ENCODE measurements at places on chromosomes 12 and 14. TPM values are rescaled to one million over a fixed set of nuclear protein-coding genes. Genes with fewer than 3 reads are reported as not detected.

- peak; percentile 51 for DNase-seq
Observed at GRCh38 chr14:51849097-51849496, 11.3 kb upstream of the GNG2 start.

DNA sequence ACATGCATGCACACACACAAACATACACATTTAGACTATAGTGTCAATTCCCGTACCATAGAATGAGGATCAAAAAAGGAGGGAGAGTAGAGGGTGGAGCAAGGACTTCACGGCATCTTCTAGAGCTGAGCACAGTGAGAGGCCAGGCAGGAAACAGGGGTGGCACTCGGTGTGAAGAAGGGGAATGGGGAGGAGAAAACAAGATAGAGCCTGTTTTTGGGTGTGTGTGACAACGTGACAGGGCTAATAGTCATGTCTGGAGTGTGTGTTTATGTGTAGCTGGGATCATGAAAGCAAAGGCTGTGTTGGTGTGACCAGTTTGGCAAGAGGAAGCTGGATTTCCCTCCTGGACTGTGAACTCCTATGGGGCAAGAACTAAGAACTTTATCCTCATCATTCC is 9.9 kb upstream of the ACVR1B start:
- no peak for DNase-seq

DNA sequence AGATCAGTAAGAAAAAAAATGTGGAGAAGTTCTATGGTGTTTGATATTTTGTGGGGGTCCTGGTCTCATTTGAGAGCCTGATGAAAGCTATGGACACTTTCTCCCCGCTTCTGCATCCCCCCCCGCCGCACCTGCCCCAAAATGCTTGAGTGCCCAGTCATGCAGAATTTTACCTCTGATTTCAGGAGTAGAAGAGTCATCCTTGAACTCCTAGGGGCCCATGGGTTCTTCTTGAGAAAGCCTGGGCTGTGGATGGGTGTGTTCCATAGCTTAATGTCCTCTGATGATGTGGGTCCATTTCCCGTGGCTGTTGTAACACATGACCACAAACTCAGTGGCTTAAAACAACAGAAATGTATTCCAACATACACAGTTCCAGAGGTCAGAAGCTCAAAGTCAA is 248.8 kb upstream of the PWP1 start:
- DNase-seq: no peak

DNA sequence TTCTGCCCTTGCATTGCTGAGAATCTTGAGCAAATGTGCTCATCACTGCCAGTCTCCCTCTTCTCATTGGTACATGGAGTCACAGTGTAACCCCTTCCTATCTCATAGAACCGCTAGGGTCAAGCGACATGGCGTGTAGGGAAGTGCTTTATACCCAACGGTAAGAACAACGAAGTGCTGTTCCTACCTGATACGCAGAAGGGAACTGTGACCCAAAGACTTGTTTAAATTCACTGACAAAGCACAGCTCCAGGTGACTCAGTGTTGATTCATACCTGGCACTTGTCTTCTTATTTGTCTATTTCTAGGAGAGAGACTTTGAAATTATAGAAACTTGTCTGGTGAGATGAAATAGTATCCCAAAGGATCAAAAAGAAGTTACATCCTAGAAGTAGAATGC is 53.7 kb downstream of the FBXL14 start:
- DNase-seq: no peak

- no peak for DNase-seq
Observed at GRCh38 chr12:9084417-9084816, 31.3 kb downstream of the A2M start.

GRCh38 chr14:100128688-100129087 is 30.8 kb downstream of the DEGS2 start:
- DNase-seq: no peak

GRCh38 chr12:94815958-94816357 is 165.6 kb upstream of the TMCC3 start:
- DNase-seq: no peak

DNA sequence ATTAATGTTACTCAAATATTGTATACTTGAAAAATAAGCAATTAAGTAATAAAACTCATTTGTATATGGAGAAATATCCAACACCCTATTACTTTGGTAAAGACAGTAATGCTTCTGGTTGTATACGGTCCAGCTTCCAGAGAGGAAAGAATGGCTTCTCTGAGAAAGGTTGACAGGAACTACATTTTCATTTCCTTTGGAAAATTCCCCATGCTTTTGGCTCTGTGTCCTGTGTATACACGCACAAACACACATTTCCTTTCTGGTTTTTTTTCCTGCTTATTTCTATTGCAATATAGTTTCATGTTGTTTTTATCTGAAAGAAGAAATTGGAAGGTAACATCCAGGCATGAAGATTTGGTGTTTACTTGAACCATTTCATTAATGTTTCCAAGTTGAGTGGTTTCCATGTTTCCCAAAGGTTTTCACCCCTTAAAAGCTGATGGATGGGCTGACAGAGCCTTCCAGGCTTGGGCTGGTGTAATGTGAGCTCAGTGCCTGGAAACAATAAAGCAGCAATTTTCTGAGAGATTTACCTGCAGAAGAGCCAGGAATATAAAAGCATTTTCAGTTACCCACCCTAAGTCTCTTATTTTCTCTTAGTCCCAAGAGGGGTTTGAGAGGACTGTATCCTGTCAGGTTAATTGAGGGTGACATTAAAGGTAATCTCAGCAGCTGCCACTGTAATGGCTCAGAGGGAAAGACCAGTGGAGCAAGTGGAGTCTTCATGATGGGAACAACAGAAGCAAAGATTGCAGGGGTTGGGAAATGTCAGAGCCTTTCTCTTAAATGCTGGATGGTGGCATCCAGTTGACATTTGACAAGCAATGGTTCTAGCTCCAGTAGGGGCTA is 33.4 kb upstream of the TMTC1 start:
- DNase-seq: no peak

GRCh38 chr12:113462117-113462774 is 9.4 kb downstream of the LHX5 start:
- DNase-seq: no peak

GRCh38 chr12:5180496-5180895 is 136.8 kb downstream of the KCNA5 start:
- no peak for DNase-seq

DNA sequence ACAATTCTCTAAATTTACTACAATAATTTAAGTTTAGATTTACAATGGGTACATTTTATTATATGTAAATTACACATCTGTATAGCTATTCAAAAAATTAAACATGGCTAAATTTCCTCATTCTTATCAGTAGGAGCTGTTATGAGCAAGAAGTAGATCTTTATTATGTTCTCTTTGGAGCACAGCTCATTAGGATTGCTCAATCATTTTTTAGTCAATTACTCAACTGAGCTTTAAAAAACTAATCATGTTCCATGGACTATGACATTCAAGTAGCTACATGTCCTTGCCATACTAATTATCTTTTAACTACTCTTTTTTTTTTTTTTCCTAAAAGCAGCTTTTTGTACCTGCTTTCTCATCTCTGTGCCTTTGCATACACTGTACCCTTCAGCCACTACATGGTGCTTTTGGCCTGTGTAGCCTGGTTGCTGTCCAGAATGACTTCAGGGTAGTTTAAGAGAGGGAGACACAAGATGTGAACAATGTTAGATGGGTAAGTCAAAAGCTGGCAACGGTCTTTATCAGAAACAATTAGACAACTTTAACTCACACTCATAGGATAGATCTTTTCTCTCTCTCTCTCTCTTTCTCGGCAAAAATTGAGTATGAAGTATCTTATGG is 69.0 kb downstream of the SSPN start:
- no peak for DNase-seq

- no peak for DNase-seq
Observed at GRCh38 chr12:99418379-99418778, 229.2 kb upstream of the GARIN6 start.

DNA sequence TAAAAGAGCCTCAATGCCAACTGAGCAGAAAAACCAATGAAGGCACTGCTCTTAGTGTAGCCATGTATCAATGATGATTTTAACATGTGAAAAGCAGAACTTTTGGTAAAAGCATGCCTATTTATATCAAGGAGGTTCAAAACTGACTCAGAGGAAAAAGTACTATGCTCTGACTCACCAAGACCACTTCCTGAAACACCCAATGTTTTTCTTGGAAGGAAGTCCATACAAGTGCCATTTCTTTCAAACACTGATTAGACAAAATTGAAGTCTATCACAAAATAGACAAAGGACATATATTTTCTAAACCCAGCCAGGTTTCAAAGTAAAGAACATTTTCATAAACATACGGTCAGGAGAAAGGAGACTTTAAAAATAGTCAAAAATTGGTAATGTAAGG is 88.6 kb downstream of the EPS8 start:
- DNase-seq: no peak

DNA sequence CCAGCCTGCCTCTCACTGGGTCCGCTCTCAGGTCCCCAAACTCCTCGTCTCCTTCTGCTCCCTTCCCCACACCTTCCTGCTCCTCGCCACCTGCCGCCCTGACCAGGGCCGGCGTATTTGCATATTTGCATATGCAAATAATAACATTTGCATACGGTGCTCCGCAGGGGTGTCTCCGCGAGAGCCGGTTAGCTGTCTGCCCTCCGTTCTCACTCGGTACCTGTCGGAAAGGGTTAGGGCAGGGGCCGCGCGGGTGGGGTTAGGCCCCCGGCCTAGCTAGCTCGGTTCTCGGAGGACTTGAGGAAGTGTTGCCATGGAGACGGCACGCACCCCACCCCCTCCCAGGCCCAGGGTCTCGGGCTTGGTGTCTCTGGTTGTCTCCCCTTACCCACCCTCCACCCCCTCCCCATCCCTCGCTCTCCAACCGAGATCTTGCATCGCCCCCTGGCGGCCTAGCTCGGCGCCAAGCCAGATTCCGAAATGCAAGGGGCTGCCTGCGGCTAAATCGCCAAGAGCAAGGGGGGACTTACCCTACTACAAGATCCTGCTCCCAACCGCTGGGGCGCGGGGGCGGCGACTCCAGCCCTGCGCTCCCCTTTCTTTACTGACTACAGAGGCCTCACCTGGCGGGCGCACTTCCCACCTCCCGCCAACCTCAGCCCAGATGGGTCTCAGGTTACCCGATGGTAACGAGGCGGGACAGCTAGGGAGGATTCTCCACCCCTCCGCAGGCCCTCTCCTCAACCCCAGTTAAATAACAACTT is 8.1 kb downstream of the STAC3 start:
- DNase-seq: no peak

FOXM1 gene
- total RNA-seq: 17.4 TPM

GPRC5D gene
- not detected for total RNA-seq

TGM1 gene
- total RNA-seq: 2.1 TPM

TXNDC16 gene
- total RNA-seq: 21.5 TPM

MYF6 gene
- total RNA-seq: not detected

DCN gene
- total RNA-seq: 2,230 TPM

KRT85 gene
- not detected for total RNA-seq

HCAR2 gene
- total RNA-seq: not detected

TAC3 gene
- not detected for total RNA-seq

LIN7A gene
- 27.7 TPM for total RNA-seq

NFATC4 gene
- 223 TPM for total RNA-seq

TAS2R10 gene
- 0.84 TPM for total RNA-seq
